ENCODE measurements at places on chromosomes 3 and 15.

- DNase-seq: no peak
These were observed 22.8 kb downstream of the EFCC1 start for GRCh38 chr3:129023909-129024308.

GRCh38 chr3:13262493-13263211 lies 157.5 kb downstream of the NUP210 start:
- DNase-seq: no peak

- DNase-seq: no peak
These were observed 13.0 kb downstream of the TMEM202 start for GRCh38 chr15:72411111-72411510.

DNA sequence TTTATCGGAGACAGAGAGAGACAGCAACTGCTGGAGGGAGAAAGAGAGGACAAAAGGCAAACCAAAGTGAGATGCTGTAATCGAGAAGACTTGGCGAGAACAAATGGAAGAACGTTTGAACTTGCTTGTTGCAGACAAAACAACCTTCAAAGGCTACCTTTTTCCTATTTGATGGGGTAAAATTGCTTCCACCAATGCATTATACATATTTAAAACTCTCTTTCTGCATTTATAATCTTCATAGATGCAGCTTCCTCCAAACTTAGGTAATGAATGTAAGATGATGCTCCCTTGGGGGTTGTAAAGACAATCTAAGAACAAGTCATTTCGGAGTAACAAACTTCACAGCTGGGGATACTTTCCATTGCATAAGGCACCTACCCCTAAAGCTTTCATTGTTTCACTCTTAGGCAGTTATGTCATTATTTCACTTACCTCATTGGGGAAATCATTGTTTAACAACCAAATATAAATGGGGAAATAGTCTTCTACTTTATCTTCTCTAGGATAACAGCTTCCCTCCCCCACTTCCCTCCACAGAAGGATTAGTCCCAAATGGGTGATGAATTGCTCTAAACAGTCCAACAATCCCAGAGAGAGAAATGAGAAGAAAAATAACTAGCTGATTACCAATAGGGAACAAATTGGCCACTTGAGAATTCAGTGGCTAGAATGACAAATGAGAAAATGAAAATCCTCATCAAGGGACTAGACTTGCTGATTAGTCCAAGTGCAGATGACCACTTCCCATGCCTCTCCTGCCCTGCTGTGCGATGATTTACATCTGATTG lies 269.8 kb upstream of the ADAMTS9 start:
- DNase-seq: no peak

DNA sequence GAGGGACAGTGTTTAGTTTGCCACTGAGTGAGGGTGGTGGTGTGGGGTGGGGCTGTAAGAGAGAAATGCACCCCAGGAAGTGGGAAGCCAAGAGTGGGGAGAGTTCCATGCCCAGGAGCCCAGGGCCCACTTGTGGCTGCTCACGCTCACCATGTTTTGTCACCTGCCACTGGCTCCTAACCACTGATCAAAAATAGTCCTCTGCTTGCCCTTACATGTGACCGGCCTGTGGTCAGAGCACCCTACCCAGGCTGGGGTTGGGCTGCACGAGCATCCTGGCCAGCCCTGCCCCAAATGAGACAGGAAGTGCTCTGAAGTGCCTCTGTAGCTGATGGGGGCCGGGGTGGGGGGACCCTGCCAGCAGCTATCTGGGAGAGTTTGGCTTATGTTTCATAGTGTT lies 216.3 kb downstream of the RPLP1 start:
- peak; percentile 25 for DNase-seq
